Posterior cingulate gyrus (tissue), 11 donors: ENCODE measurements at places on chromosomes 4 and X.

DNA sequence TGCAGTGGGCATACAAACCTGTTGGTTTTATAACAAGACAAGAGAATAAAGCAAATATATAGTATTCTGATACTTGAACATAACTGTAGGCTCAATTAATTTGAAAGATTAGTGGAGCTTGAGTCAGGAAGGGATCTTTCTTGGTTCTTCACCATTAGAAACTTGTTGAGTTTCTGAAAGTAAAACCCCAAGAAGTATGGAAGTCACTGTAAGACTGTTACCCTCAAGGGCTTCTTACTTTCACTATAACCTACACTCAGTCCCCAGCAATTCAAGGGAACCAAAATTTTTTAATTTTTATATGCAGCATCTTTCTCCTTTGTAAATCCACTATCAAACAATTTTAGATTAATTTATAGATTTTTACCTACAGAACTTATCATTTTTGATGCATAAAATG is 2019.2 kb upstream of the ADGRL3 start:
- no peak for DNase-seq

- no peak for DNase-seq
Measured at GRCh38 chr4:26647523-26648224, 63.8 kb downstream of the TBC1D19 start.

GRCh38 chrX:105869701-105870100 is 47.4 kb downstream of the NRK start:
- no peak for DNase-seq

DNA sequence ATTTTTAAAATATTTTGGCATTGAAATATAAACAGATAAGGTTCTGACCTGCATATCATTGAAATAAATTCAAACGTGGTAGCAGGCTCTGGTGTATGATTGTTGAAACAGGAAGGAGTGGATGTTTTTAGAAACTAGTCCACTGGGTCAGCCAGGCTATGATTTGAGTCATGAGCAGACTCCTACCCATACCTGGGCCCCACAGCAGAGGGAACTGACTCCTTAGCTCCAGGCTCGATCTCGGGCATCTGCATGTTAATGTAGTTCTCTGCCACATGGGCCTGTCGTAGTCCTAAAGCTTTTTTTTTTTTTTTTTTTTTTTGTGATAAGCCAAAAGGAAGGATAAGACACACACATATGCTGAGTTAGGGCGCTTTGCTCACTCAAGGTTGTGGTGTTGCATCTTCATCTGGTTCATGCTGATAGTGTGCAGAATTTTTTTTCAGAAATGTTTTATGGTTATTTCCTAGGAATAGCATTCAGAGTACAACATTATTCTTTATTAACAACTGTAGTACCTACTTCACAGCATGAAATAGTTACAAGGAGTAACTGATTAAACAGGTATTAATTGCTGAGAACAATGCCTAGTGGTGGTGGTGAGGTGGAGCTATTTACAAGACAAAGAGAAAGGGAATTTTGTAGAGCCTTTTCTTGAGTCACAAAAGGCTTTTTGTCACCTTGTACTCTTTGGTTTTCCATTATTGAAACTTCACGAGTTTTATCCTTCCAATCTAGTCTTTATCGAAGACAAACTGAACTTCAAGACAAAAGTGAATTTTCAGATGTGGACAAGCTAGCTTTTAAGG is 27.3 kb downstream of the OFD1 start:
- no peak for DNase-seq

GRCh38 chr4:26787461-26788340 is 72.9 kb upstream of the STIM2 start:
- no peak for DNase-seq

GRCh38 chr4:54800831-54801530 is 143.2 kb downstream of the KIT start:
- no peak for DNase-seq

DNA sequence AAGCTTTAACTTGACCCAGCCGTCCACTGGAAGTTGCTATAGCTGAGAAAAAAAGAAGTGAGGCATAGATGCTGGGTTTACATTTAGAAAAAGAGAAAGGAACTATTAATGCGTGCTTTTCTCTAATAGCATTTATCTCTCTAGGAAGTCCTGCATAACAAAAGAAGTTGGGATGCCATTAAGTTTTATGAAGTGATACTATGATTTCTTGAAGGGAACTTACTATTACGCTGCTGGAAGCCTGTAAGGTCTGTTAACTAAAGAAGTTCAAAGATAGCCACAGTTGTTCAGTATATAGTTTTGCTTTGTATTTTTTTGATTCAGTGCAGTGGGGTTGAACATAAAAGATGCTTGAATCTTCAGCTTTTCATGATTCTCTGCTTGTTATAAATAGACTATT is 203.4 kb downstream of the CCSER1 start:
- DNase-seq: no peak

- DNase-seq: no peak
Measured at GRCh38 chr4:55604996-55605395, 13.0 kb upstream of the PDCL2 start.

DNA sequence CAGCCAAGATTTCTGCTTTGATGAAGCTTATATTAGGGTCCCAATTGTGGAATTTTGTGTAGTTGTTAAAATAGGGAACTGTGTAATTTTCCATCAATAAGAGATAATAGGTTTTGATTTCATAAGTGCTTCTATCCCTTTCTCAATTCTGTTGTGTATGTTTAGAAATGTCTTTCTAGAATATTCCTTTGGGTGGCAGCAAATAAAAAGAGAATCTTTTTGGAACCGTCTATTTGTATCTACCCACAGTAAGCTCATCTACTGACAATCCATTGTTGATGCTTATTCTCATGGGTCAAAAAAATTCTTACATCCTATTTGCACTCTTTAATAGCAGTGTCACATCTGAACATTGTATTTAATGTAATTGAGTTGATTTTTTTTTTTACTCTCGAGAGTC is 61.7 kb downstream of the TMA16 start:
- no peak for DNase-seq

- DNase-seq: no peak
Measured at GRCh38 chr4:95085124-95085833, 327.5 kb downstream of the BMPR1B start.

GRCh38 chr4:151454513-151454912 is 45.5 kb downstream of the FHIP1A start:
- DNase-seq: no peak

GRCh38 chr4:89468602-89469001 is 161.0 kb upstream of the GPRIN3 start:
- DNase-seq: no peak

DNA sequence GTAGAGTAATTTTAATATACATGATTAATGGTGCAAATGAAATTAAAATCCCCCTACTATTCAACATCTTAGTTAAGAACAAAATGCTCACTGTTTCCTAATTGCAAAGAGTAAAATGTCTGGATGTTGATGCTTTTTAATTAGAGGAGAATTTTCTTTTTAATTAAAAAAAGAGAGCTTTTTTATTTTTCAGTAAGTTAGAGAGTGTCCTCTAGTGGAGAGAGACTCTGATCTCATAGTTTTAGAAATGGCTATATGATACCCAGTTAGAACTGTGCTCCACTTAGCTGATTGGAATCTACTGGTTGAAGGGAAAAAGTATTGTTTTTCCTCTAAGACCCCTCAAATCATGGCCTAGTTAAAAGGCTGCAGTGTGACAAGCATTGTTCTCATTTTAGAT is 312.0 kb upstream of the MAGEB2 start:
- DNase-seq: no peak

- no peak for DNase-seq
Measured at GRCh38 chr4:10891866-10892265, 207.3 kb upstream of the CLNK start.

DNA sequence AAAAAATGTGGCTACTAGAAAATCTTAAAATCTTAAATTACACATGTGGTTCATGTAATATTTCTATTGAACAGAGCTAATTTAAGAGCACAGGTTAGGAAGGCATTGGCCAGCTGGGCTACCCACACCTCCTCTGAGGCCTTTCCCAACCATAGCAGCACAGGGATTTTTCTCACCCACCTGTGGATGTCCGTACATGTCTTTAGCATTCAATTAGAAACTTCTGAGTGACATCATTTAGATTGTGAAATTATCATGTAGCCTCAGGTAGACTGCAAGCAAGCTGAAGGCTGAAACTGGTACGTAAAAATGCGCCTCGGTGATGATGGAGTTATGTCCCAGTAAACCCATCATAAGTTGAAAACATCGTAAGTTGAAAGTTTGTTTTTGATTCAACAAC is 31.2 kb downstream of the SCARB2 start:
- no peak for DNase-seq

DNA sequence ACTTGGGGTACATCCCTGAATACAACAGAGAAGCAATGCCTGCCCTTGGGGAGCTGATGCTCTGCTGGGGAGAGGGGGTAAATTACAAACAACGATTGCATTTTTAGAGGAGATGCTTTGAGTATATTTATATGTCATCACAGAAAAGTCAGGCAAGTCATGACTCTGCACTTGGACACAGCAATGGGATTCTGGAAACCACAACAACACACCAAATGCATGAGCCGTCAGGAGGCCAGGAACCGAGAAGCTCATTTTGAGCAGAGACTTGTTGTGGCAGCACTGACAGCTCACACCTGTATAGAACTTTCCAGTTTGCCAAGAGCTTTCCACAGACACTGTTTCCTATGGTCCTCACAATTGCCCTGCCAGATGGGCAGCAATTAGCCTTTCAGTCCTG is 113.2 kb upstream of the RBPJ start:
- DNase-seq: no peak

GRCh38 chr4:155891058-155891457 is 12.4 kb upstream of the TDO2 start:
- no peak for DNase-seq

- DNase-seq: no peak
Measured at GRCh38 chrX:22652596-22652995, 347.2 kb upstream of the DDX53 start.

GRCh38 chr4:186726426-186727168 is 2.9 kb upstream of the FAT1 start:
- DNase-seq: peak; percentile 22

DNA sequence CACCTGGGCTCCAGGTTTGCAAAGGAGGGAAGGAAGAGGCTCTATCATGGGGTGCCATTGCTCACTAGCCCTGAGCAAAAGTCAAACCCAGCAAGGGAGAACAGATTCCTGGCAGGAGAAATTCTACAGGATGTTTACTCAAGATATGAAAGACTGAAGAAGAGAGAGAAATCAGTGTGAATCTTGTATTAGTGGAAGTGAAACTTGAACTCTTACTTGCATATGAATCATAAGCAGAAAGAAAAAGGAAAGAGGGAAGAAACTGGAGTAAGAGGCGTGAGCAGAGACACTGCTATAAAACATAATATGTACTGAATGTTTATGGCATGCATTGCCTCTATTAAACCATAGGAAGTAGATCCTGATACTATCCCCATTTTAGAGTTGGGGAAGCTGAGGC is 60.9 kb downstream of the C4orf46 start:
- DNase-seq: no peak
